ENCODE measurements at places on chromosomes 6 and 20.
A peak's percentile ranks its signal among the peaks of the same experiment; 100 is the strongest.

- no peak for DNase-seq
Observed at GRCh38 chr6:74343804-74344203, 647.8 kb downstream of the CD109 start.

DNA sequence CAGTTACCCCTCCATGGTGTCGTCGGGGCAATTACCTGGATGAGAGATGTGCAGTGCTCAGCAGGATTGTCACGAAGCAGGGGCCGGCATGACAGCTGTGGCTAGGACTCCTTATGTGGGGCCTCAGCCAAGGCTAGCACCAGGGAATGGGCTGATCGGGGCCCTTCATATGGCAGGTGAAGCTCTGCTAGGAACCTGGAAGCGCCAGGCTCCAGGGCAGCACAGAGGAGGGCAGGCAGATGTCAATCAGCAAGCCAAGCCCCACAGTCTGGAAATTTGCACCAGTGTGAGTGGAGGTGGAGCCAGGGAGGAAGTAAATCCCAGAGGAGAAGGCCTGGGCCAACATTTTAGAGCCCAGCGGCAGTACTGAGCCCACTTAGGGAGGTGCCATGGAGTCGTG lies 21.2 kb downstream of the SYNDIG1 start:
- DNase-seq: no peak

DNA sequence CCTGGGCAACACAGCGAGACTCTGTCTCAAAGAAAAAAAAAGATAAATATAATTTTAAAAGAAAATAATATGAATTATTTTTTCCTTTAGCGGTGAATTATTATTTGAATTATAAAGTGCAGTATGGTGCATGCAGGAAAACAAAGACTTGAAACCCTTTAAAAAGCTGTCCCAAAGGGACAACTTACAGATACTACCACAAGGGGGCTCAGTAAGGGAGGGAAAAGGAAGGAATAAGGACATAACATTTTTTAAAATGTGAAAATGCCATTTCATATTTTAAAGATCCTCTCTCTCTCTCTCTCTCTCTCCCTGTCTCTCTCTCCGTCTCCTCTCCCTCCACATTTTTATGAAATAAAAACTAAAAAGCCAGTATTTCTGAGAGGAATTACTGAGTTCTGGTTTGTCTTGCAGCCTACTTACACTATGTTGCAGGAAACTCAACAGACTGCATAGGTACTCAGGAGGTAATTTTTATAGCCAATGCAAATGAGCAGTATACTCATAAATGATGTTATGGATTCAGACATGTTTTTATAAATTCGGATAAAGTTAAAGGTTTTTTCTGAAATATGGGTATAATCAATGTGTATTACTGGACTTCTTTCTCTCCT lies 455.0 kb upstream of the GJE1 start:
- peak; percentile 51 for DNase-seq

- DNase-seq: no peak
Observed at GRCh38 chr20:63766695-63767426, 27.3 kb downstream of the SLC2A4RG start.

- no peak for DNase-seq
Observed at GRCh38 chr20:50246367-50247195, 56.0 kb downstream of the CEBPB start.

GRCh38 chr20:5835321-5835821 lies 85.2 kb downstream of the SHLD1 start:
- DNase-seq: no peak

- DNase-seq: no peak
Observed at GRCh38 chr6:137743493-137743892, 123.6 kb upstream of the TNFAIP3 start.

DNA sequence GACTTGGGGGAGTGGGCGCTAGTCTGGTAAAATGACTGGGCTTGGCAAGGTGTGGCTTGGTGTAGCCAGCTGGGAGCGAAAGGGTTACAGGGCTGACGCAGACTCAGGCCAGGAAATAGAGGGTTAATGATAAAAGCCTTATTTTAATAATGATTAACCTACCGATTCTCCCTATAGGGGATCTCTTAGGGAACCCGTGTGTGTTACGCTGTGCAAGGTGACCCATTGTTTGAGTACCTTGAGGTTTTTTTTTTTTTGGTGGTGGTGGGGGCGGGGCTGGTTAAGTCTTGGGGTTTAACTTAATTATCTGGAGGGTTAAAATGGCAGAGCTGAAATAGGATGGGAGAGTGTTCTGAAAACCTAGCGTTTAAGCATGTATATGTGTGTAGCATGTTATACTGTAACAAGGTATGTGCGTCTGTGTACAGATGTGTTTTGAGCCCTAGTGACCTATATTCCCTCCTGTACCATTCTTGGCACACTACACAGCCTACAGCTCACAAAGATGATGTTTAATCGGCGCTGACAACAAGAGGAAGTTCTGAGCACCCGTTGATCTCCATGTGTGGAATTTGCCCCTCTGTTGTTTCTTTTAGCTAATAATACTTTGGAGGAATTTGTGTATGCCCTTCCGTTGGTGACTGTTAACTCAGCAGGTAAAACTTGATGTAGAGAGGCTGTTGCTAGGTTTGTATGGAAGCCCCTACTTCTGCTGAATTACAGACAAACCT lies 1.3 kb downstream of the CARMIL1 start:
- peak; percentile 22 for DNase-seq

DNA sequence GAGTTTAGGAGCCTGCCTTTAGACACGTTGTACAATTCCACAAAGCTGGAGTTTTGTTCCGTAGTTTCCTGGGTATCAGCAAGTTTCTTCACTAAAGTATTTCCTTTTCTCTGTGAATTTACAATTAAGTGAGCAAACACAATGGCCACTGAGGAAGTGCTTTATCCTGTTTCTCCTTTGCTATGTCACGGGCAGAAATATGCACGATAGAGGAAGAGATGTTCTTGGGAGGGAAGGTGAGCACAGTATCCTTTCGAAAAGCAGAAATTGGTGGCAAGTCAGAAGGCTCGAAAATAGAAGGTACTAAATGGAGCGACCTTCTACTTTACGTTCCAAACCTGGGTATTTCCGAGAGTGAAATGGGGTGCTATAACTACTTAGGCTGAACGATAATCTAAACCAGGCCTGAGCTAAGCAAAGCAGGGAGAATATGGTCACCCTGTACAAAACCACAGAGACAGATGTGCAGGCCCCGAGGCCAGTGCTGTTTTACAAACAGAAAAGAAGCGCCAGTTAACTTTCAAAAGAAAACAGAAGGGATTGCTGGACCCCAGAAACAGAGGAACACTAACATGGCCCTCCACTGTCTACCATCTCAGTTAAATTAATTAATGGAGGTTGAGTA lies 259.6 kb downstream of the TBC1D7 start:
- DNase-seq: peak; percentile 61

DNA sequence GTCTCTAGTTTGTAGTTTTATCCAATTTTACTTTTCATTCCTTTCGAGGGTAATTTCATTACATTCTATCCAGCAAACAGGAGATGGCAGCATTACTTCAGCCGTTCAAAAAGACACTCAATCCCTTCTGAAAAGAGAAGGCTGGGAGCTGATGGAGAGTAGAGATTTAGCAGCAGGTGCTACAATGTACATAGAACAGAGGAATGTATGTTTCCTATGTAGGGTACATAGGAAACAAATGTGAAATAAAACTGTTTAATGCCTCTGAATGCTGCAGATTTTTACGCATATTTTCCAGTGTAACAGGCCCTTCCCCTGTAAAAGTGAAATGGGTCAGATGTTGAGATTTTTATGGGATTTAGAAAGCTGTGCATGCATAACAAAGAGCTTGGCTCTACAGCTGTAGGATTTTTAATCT lies 16.0 kb downstream of the RPS12 start:
- peak; percentile 37 for DNase-seq

DNA sequence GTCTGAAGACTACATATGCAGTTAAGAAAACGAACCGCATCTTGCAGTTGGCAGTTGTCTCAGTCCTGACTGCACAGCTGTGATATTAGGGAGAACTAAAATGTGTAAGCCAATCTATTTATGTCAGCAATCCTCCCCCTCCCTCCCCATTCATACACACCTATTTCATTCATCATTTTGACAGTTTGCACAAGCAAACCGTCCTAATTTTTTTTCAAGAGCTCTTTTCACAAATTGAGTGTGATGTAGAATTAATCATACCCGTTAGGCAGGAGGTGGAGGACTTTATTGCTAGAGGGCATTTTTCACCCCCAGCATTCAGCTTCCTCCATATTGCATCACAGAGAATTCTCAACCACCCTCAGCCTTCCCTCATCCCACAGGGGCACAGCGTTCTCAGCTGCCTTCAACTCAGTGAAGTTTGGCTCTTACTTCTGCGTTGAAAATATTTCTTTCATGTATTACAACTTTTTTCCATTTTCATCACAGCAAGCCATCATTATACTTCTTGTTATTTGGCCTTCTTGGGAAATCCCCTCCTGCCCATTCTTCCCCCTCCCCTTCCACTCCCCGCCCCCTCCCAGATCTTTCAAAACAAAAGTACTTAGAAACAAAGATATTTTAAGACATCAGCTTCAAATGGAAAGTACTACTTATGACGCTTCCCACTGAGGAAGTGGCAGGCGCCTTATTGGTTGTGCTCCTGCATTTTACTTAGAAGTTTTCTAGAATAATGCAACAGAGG lies 37.5 kb downstream of the NOX3 start:
- peak; percentile 5 for DNase-seq

All from KBM-7 (cell line).